Cortex of kidney (tissue), 1 donor: ENCODE measurements at places on chromosomes 12 and 14.

- DNase-seq = no peak
Observed at GRCh38 chr12:80632835-80633234, 74.6 kb upstream of the MYF6 start.

DNA sequence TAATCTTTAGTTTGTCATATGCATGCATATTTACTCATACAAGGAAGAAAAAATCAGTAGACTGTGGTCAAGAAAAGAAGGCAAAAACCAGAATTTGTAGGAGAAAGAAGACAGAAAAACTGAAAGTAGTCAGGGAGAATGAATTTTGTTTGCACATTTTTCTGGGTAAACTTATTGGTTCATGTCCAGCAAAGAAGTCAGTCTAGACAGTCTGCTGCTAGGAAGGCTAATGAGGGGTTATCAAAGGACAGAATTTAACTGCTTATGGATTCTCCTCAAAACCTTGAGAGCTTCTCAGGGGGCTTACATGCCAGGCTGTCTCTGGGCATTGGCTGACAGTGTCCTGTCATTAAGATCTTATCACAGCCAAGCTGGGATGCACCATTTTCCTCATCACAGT, 293.9 kb downstream of the RPAP3 start:
- DNase-seq = no peak

DNA sequence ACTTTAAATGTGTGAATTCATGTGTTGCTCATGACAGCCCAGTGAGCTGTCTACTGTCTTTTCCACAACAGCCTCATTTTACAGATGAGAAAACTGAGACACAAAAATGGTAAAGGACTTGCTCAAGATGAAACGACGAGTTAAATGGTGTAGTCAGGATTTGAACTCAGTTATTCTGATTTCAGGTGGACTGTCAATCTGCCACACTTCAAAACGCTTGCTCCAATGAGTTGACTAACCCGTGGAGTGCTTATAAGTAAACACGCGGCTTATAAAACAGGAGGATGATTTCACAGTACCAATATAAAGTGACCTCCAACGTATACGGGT, 652 bp upstream of the POLE2 start:
- no peak for DNase-seq

GRCh38 chr12:5248230-5248629, 183.7 kb upstream of the NTF3 start:
- DNase-seq = no peak

- no peak for DNase-seq
Observed at GRCh38 chr14:94378527-94379290, 9.7 kb downstream of the SERPINA1 start.

- DNase-seq = no peak
Observed at GRCh38 chr12:100671396-100672074, 98.1 kb downstream of the GAS2L3 start.

GRCh38 chr12:49604856-49605255, 583 bp downstream of the FAM186B start:
- DNase-seq = no peak
